ENCODE measurements at places on chromosomes 1 and 21. TPM values are rescaled to one million over a fixed set of nuclear protein-coding genes. Genes with fewer than 3 reads are reported as not detected.

Gene KRTAP10-6
- not detected for total RNA-seq

Gene TINAGL1
- total RNA-seq = 317 TPM

Gene OR2T29
- total RNA-seq = not detected

Gene RHEX
- total RNA-seq = not detected

- DNase-seq = no peak
Measured at GRCh38 chr1:52669696-52670095, 28.5 kb downstream of the COA7 start.

DNA sequence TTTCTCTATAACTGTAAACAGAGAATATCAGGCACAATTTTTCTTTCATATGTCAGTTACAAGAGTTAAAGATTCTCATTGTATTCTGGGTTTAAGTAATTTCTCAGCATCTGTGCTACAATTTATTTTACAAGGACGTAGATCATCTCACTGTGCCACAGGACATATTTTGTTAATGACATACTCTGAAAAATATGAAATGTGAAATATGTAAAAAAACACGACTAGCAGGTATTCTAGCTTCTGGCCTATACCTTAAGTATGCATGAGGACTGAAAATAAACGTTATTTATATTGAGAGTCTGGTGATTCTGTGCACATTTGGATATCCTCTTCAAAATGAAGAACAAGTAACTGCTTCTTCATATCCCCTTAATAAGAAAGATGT lies 308.8 kb downstream of the BRINP3 start:
- no peak for DNase-seq

DNA sequence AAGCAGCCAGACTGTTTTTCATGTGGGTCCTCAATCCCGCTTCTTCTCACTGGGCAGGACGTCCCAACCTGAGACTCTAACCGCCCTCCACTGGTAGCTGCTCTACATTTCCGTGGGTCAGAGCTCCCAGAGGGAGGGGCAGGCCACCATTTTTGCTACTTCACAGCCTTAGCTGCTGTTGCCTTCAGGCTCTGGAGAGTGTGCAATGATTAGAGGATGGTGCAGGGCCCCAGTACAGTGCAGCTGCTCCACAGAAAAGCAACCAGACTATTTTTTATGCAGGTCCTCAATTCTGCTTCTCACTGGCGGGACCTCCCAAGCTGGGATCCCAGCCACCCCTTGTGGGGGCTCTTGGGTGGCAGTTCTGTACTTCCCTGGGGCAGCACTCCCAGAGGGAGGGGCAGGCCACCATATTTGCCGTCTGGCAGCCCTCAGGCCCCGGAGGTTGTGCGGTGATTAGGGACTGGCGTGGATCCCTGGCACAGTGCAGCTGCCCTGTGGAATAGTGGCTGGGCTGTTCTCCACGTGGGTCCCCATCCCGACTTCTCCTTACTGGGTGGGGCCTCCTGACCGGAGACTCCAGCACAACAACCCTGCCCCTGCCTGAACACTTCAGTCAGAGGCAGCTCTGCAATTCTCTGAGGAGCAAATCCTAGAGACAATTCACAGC lies 647.6 kb upstream of the PKN2 start:
- DNase-seq = no peak

DNA sequence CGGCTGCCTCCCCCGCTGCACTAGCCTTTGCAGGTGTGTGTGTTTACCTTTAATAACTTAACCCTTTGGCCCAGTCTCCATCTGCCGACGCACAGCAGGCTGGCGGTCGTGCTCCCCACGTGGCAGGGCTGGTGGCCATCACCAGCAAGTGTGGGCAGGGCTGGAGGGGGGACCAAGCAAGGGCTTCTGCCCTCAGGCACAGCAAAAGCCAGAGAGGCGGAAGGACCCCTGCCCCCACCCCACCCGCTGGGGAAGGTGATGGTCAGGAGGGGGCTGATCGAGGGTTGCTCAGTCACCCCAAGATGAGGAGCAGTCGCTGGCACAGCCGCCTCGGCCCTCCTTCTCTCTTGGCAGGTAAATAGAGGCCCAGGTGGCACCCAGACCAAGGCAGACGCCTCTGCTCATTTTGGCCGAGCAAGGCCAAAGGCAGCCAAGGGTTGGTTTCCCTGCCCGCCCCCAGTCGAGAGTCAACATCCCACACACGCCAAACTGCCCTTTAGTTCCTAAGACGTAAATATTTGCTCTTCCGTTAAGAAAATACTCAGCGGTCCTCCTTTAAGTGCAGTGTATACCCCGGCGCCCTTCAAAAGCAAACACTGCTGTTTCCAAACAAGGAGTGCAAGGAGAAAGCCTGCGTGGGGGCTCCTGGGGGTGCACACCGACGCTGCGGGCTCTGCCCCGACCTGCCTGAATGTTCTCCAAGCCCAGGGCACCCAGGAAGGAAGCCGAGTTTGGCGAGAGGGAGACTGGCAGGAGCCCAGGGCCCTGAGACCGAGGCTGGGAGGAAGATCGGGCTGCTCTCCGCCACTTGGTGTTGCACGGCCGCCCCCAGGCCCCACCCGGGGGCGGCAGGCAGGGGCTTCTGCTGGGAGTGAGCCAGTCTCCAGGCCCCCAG lies 82.7 kb downstream of the SIK1 start:
- DNase-seq = no peak

DNA sequence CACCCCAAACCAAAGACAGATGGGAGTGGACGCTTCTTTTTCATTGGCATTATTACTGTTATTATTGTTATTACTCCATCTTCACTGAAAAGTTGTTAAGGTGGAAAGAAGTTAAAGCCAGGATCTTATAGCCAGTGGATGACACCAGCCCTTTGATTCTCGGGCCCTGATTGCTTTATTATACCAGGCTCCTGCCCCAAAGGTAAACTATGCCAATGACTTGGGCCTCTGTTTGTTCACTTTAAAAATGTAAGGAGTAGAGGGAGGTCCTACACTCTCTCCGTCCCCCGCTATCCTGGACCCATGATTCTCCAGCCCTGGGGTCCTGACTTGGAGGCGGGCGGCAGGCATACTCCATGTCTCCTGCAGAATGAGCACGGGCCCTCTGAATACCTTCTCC lies 106.8 kb downstream of the TOMM20 start:
- DNase-seq = no peak

Measured in lung microvascular endothelial cell (primary cell).